PC-3 (cell line): ENCODE measurements at places on chromosomes 7 and 10. TPM values are rescaled to one million over a fixed set of nuclear protein-coding genes. Genes with fewer than 3 reads are reported as not detected.
A peak's percentile ranks its signal among the peaks of the same experiment; 100 is the strongest.

DNA sequence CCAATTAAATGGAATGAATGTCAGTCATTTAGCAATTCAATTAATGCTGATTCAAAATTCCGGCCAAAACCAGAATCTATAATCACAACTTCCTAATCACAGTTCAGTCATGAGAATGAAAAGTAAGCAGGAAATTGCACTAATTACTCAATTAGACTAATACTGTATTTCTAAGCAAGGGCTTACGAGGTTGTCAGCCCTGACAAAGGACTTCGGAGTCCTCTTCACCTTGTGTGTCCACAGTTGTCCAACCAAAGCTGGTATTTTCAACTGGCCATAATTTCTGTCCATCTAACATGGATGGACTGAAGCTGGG lies 17.4 kb downstream of the CPA1 start:
- no peaks in the 10 kb centered on the region for H3K27me3 ChIP-seq
- peaks cover 2% of the 10 kb centered on the region; the same call in 1 of the 2 replicates for H3K36me3 ChIP-seq
- no peaks in the 10 kb centered on the region for H3K4me1 ChIP-seq
- H3K27ac ChIP-seq = no peak overlapping the region

GRCh38 chr10:110947061-110947595 lies 27.7 kb downstream of the SHOC2 start:
- H3K27me3 ChIP-seq = no peaks in the 10 kb centered on the region
- H3K27ac ChIP-seq = no peak overlapping the region
- peak; percentile 4 for DNase-seq
- H3K36me3 ChIP-seq = no peaks in the 10 kb centered on the region
- H3K4me3 ChIP-seq = no peak overlapping the region

DNA sequence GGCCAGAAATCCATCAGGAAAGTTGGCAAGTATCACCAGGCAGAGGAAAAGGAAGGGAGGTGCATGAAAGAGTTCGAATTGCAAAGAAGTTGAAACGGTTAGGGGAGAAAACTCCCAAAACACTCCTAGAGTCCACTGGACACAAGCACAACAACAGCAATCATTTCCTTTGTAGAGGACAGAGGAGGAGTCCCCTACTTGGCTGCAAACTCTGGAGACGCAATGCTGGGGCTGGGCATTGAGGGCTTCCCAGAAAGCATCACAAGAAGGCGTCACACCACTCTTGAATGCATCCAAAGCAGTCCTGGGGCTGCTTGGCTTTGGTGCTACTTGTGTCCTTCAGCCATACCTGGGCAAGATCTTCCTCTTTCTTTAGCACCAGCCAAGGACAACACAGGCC lies 18.1 kb upstream of the SLC26A4 start:
- H3K27me3 ChIP-seq = no peaks in the 10 kb centered on the region
- H3K4me1 ChIP-seq = no peaks in the 10 kb centered on the region
- H3K27ac ChIP-seq = no peak overlapping the region
- no peak for DNase-seq

DNA sequence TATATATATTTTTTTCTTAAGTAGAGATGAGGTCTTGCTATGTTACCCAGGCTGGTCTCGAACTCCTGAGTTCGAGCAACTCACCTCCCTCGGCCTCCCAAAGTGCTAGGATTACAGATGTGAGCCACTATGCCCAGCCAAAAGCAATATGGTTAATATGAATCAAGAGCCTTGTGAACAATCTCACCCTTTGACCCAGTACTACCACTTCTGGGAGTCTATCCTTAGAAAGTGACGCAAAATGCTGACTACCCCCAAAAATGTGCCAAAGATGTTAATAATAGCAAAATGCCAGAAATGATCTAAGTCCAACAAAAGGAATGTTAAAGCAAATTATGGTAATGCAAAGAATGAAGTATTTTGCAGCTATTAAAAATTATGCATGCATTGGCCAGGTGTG lies 44.3 kb downstream of the HOXA1 start:
- DNase-seq = no peak
- no peaks in the 10 kb centered on the region for H3K36me3 ChIP-seq
- no peak overlapping the region for H3K4me3 ChIP-seq
- H3K27me3 ChIP-seq = no peaks in the 10 kb centered on the region
- no peak overlapping the region for H3K27ac ChIP-seq

GRCh38 chr10:3857318-3857717 lies 72.3 kb upstream of the KLF6 start:
- no peaks in the 10 kb centered on the region for H3K36me3 ChIP-seq
- no peak overlapping the region for H3K27ac ChIP-seq
- H3K4me3 ChIP-seq = no peak overlapping the region

DNA sequence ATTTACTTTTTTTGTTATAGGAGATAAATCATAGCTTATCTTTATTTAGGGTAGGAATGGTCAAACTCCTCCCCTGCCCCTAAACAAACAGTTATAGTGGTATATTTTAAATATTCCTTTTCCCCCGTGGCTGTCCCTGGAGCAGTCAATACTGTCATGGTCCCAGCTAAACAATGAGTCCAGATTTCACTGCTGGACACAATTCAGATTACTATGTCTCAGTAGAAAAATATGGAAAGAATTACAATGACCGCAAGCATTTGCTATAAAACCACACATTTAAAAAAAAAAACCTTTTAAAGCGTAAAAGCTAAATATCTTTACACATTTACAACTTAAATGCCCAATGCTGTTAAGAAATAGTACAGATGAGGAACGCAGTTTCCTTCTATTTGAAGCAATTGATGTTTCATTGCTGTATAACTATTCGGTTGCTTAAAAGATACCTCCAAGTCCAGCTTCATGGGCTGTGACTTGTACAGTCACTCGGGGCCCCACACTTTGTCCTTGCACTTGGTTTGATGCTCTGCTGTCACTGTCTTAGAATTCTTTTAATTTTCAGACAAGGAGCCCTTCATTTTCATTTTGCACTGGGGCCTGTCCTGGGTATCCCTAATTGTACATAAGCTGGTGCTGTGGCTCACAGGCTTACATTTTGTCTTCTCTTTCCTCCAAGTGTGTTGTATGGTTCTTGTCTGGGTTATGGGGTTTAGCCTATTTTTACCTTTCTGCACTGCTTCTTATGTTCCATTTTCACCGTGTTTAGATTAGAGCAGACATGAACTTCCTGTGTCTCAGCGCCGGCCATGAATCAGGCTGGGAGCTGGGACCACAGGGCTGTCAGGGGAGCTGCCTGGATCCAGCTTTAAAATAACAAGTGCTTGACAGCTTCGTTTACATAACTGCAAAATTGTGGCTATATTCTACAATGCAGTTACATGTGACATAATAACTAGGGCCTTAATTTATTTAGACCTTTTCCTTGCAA lies 530.2 kb upstream of the FZD8 start:
- peaks cover 43% of the 10 kb centered on the region for H3K4me1 ChIP-seq
- peak overlapping the region; percentile 28 for H3K4me3 ChIP-seq
- H3K36me3 ChIP-seq = no peaks in the 10 kb centered on the region
- peak overlapping the region; percentile 79 for H3K27ac ChIP-seq

DNA sequence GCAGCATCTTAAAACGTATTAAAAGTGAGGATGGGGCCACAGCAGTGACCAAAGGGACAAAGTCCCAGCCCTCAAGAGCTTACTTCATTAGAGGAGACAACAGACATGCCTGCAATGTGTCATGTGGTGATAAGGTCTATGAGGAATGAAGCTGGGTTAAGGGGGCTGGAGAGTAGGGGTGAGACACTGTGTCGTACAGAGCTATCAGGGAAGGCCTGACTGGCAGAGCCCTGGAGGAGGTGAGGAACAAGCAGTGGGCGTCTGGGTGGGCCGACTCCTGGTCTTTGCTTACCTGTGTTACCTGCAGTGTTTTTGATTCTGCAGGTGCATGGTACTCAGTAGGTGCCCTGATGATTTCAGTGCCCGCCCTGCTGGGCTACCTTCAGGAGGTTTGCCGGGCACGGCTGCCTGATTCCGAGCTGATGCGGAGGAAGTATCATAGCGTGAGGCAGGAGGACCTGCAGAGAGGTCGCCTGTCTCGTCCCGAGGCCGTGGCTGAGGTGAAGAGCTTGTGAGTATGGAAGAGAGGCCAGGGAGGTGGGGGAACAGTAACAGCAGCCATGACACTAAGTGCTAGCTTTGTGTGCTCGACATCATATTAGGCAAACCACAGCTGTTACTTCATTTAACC lies 7.6 kb downstream of the ZFYVE27 start:
- no peaks in the 10 kb centered on the region for H3K4me1 ChIP-seq
- no peak overlapping the region for H3K27ac ChIP-seq
- H3K4me3 ChIP-seq = no peak overlapping the region
- no peak for DNase-seq

DNA sequence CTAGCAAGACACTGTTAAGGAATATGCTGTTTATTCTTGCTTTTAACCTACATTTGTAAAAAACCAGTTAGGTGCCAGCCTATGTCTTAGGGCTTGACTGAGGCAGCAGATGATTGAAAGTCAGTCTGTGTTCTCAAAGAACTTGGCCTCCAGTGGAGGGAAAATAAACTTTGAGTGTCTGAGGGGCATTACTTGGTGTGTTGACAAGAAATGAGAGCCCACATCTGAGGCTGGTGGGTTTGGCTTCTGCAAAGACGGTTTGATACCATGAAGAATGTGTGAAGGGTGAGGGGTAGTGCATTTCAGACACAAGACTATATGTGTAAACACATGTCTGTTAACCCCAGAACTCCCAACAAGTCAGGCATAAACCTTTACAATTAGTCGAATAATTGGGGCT lies 28.5 kb downstream of the CCSER2 start:
- no peaks in the 10 kb centered on the region for H3K36me3 ChIP-seq
- DNase-seq = no peak
- H3K27me3 ChIP-seq = no peaks in the 10 kb centered on the region
- no peak overlapping the region for H3K4me3 ChIP-seq
- H3K27ac ChIP-seq = no peak overlapping the region

GRCh38 chr10:114665406-114665805 lies 7.3 kb upstream of the ABLIM1 start:
- DNase-seq = no peak
- no peaks in the 10 kb centered on the region for H3K27me3 ChIP-seq
- no peak overlapping the region for H3K27ac ChIP-seq
- H3K36me3 ChIP-seq = no peaks in the 10 kb centered on the region
- H3K4me3 ChIP-seq = no peak overlapping the region

DNA sequence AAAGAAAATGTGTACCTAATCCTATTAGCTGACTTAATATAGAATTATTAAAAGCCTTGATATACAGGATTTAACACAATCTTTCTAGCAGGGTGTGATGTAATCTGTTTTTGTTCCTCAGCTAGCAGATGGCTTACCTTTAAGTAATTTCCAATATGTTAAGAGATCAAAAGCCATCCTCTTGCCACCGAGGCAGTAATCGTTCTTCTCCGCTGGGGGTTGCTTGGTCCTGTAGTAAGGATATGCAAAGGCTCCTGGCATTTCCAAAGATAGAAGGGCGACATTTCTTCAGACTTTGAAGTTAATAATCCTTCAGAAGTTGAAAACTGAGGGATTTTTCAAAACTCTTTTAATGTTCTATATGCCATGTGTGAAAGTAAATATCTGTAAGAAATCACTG lies 156.4 kb downstream of the FZD1 start:
- H3K4me3 ChIP-seq = no peak overlapping the region
- no peaks in the 10 kb centered on the region for H3K36me3 ChIP-seq
- H3K4me1 ChIP-seq = no peaks in the 10 kb centered on the region
- DNase-seq = no peak

DNA sequence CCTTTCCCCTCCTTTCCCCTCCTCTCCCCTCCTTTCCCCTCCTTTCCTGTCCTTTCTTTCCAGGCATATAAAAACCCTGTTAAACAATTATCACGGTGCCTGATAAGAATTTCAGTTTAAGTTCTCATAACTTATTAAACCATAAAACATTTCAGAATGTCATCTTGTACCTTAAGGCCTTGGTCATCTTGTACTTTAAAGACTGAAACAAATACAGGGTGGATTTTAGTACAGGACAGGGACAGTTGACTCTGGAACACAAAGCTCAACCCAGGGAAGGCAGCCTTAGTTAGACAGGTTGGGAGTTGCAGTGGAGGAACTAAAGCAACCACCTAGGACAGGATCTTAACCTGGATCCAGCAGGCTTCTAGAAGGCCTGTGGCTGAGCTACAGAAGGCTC lies 1.2 kb downstream of the AGR3 start:
- no peaks in the 10 kb centered on the region for H3K4me1 ChIP-seq
- no peak overlapping the region for H3K27ac ChIP-seq
- DNase-seq = no peak
- H3K36me3 ChIP-seq = no peaks in the 10 kb centered on the region

- H3K27ac ChIP-seq = 0 out of 2 replicates have a peak overlapping the region, but pooled peaks have one; percentile 76
- H3K4me1 ChIP-seq = peaks cover 25% of the 10 kb centered on the region
- H3K4me3 ChIP-seq = no peak overlapping the region
- peaks cover 13% of the 10 kb centered on the region for H3K36me3 ChIP-seq
Observed at GRCh38 chr10:133396035-133396624, 2.2 kb downstream of the MTG1 start.

DNA sequence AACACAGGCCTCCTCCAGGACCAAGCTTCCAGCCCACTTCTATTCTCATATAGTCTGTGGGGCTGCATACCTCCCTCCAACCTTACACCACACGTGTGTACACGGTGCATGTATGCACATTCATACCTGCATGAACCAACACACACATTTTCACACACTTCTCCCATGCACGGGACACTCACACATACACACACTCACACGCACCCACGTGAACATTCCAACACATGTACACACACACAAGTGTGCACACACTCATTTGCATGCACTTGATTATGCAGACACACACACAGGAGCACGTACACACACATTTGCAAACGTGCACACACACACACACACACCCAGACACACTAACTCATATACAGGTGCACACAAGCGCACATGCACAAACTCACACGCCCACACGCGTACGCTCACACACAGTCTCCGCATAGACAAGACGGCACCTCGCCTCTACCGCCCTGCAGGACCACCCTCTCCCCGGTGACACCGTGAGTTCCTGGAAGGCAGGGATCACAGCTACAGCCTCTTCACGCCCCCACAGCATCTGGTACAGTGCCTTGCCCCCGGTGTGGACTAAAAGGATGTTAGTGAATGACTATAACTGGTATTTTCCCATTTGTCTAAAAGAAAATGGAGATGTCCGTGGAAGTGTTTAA lies 263.8 kb downstream of the PTPRN2 start:
- no peaks in the 10 kb centered on the region for H3K36me3 ChIP-seq
- H3K27ac ChIP-seq = no peak overlapping the region
- H3K4me1 ChIP-seq = peaks cover 8% of the 10 kb centered on the region; the same call in 1 of the 2 replicates
- no peak for DNase-seq
- H3K27me3 ChIP-seq = no peaks in the 10 kb centered on the region

- no peak overlapping the region for H3K4me3 ChIP-seq
- H3K4me1 ChIP-seq = no peaks in the 10 kb centered on the region
- DNase-seq = no peak
- H3K27me3 ChIP-seq = no peaks in the 10 kb centered on the region
- H3K27ac ChIP-seq = no peak overlapping the region
Observed at GRCh38 chr10:1116051-1116450, 59.9 kb downstream of the WDR37 start.

SYT15 gene
- not detected in 2 replicates for total RNA-seq

SLC39A12 gene
- total RNA-seq = not detected in 2 replicates

NUTM2B gene
- 0.84 and 1.4 TPM in 2 replicates for total RNA-seq

MALRD1 gene
- not detected in 2 replicates for total RNA-seq

CCDC201 gene
- 0.11 TPM in 1 of 2 replicates, not detected in the other for total RNA-seq

GPR85 gene
- not detected in 2 replicates for total RNA-seq

AKR1D1 gene
- total RNA-seq = not detected in 2 replicates
